Fibroblast of skin of scalp (primary cell): ENCODE measurements at places on chromosomes 6 and 20.
A peak's percentile ranks its signal among the peaks of the same experiment; 100 is the strongest.

DNA sequence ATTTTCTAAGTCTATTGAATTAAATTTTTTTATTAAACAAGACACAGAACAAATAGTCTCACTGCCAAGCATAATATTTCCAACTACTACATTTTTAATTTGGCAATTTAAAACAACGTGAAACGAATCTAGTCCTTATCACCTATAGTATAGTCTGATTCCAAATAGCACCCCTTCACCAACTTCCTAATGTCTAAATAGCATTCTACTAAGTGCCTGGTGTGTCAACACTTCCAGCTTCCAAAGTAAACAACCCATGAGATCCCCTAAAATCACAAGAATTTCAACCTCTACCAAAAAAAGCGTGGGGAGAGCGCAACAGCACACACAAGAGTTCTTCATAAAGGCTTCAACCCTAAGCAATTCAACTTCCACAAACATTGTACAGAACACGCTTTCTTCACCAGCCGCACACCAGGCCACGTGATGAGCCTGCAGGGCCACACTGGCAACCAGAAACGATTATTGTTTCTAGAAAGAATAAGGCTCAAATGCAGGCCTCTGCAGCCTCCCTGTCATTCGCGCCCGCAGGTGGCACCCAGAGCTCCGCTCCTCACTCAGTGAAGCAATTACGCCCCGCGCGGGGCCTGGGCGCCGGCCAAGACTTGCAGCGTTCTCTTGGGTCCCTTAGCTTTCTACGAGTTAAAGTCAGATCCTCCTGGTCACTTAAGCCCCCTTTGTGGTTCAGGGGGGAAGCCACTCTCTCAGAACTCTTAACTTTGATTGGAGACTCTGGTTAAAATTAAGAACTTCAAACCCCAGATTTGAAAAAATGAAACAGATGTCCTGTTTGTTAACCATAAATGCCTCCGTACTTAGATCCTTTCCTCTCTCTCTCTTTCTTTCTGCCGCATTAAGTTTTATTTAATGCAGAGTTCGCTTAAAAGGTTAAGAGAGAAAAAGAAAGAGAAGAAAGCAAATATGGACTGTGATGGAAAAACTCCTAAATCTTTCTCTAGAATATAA is 18.3 kb downstream of the SIM1 start:
- DNase-seq = no peak

GRCh38 chr20:25054096-25054820 is 3.7 kb downstream of the ACSS1 start:
- no peak for DNase-seq

DNA sequence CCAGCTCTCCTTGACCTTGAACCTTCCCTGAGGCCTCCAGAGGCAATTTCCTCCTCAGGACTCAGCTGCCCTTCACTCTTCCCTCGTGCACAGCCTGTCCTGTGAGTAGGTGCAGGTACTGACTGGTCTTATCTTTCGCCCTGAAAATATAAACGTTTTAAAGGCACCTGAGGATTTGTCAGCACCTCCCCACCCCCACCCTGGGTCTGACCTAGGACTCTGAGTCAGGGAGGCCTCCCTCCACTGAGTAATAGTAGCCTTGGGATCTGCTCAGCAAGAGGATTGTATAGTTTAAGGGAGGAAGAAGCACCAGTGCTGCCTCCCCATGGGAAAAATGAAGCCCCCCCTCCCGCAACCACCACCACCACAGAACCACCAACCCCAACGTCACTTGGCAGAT is 54.6 kb downstream of the PPARD start:
- peak; percentile 29 for DNase-seq

DNA sequence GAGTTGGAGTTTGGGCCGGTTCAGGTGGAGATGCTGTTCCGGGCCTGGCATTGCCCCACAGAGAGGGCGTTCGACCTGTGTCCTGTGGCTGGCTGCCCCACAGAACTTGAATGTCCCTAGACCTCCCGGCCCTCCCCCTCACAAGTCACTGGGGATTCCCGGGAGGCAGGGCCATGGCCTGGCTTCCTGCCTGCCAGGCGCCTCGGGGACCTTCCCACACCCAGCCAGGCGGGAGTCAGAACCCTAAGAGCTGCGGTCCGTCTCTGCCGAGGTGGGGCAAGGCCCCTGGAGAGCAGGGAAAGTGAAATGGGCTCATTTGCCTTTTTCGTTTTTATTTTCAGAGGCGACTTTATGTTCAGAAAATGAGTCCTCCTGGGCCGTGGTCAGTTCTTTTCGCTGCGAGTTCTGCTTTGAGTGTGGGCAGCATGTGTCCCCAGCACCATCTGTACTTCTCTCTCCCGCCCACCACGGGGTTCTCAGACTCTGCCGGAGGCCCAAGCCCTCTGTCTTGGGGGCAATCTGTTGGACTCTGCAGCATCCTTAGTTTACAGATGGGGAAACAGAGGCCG is 8.5 kb downstream of the RBM38 start:
- no peak for DNase-seq

- no peak for DNase-seq
Observed at GRCh38 chr6:44800784-44801592, 413.5 kb downstream of the CDC5L start.

DNA sequence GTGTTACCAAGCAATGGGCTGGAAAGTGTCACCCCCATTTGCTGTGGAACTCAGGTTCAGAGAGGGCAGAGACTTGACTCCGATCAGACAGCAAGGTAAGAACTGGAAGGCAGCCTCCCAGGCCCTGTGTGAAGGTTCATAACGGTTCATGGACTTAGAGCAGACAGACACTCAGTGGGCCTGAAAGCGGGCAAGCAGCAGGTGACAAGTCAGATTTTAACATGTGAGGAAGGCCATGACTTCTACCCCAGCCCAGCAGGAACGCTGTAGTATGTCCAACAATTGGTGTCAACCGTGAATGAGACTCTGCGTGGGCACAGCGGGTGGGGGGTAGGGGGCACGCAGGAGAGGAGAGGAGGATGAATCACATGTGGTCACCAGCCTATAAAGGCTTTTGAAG is 217.6 kb upstream of the SNX9 start:
- no peak for DNase-seq

DNA sequence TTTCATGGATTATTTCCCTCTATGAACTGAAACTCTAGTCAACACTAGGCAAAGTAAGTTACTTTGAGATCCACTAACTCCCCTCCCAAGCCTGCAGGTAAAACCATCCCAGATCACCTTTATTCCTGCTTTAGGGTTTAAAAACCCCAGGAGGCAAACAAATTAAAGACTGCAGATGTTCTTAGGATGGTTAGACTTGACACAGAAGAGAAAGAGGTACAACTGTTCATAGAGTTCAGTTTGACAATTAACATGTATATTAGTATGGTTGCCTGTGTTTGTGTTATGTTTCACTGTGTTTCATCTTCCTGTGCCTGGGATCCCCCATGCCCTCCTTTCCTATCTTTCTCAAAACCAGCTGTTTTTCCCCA is 53.5 kb downstream of the RREB1 start:
- DNase-seq = no peak

DNA sequence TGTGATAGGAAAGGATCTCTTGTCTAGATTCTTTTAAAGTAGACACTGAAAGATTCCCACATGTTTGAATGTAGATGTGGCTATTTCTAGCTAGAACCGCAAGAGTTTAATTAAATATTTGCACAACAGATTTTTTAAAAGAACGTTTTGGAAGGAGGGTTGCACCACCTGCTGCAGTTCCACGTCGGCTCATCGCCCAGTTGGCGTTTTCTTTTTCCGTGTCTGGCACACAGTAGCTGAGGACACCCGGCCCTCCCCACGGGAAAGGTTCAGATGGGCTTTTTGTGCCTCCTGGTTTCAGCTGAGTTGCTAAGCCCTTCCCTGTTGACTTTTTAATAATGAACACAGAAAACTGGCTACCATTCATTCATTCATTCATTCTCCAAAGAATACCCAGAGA is 41.8 kb upstream of the DOK5 start:
- no peak for DNase-seq

DNA sequence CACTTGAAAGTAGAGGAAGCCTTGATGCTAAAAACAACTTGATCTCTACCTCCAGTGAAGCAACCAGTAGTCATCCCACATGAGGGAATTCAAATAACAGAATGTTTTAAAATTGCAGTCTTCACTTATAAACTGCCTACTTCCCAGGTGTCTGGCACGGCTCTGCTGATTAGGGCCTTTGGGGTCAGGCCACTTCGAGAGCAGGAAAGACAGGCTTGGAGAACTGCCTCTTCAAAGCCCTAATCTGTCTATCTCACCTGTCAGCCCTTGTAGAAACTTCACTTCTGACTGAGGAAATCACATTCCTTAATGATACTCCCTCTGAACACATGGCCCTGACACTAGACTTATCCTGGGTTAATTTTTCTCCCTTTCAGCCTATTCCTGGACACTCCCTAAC is 458.6 kb downstream of the TENT5A start:
- DNase-seq = no peak

DNA sequence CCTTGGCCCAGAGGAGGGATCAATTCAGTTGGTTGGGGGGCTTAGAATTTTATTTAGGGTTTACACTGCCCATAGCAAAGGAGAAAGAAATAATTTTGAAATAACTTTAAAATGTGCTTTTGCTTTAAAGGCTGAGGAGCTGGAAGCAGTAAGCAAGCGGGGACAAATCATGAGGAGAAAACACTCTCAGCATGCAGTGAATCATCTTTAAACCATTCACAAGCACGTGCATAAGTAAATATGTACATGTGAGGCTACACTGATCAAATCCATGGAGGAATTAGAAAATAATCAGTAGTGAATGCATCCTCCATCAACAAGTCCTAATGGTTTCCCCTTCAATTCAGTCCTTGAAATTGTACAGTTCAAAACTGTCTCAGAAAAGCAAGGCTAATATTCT is 181.0 kb downstream of the MTFR2 start:
- peak; percentile 81 for DNase-seq

- no peak for DNase-seq
Observed at GRCh38 chr20:24411003-24411833, 58.2 kb upstream of the SYNDIG1 start.
